ENCODE measurements at places on chromosomes 7 and 10.

DNA sequence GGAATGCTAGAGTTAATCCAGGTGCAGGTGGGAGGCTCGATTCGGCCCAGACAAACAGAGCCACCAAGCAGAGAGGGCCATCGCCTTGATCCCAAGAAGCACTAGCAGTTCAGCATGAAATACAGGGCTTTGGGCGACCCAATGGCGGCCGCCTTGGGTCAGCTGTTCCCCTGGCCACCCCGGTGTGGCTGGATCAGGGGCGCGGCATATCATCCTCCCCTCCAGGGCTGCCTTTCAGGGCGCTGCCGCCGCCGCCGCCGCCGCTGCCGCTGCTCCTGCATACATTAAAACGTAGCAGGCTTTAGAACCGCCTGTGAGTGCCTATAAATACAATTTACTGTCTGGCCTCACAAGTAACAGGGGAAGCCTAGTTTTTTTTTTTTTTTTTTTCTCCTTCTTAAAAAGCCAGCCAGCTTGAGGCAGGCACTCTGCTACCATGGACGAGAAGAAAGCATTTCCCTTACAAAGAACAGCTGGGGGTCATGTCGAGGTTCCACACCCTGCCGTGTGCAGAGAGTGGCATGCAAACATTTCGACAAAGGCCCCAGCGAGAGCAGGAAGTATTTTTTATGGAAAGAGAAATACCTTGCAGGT is 57.7 kb upstream of the EFCAB10 start:
- DNase-seq = no peak

GRCh38 chr10:92544296-92544695 is 29.6 kb downstream of the IDE start:
- DNase-seq = peak; percentile 5

DNA sequence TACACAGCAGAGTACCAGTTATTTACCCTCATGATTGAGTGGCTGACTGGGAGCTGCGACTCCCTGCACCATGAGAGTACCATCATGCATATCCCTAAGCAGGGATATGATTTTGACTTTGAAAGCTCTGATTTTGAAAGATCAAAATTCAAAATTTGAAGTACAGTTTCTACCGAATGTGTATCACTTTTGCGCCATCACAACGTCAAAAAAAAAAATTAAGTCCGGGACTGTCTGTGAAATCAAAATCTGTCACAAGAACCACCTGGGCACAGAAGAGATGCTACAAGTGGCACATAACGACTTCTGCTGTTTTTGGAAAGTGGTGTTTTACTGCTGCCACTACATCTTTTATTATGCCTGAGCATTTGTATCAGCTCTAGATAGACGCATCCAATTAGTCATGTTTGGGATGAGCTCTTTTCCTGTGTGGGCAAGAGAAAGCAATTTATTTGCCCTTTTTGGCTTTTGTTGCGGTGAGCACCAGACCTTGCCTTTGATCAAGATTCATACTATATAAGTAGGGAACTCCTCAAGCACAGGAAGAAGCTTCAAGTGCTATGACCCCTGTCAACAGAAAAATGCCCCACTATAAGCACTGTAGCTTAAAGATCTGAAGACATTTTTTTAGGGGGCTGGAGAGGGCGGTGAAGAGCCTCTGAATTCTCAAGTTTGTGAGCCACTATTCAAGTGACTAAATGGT is 10.7 kb downstream of the MTPN start:
- no peak for DNase-seq

GRCh38 chr10:88254091-88254490 is 329.0 kb downstream of the RNLS start:
- DNase-seq = peak; percentile 57

DNA sequence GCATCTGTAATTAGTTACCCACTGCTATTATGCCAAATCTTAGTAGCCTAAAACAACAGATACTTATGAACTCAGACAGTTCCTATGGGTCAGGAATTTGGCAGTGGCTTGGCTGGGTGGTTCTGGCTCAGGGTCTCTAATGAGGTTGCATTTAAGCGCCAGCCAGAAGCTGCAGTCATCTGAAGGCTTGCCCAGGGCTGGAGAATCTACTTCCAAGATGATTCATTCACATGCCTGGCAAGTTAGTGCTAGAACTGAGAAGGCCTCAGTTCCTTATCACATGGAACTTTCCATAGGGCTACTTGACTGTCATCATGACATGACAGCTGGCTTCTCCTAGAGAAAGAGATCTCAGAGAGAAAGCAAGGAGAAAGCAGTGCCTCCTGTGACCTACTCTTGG is 121.3 kb downstream of the AVL9 start:
- peak; percentile 70 for DNase-seq

DNA sequence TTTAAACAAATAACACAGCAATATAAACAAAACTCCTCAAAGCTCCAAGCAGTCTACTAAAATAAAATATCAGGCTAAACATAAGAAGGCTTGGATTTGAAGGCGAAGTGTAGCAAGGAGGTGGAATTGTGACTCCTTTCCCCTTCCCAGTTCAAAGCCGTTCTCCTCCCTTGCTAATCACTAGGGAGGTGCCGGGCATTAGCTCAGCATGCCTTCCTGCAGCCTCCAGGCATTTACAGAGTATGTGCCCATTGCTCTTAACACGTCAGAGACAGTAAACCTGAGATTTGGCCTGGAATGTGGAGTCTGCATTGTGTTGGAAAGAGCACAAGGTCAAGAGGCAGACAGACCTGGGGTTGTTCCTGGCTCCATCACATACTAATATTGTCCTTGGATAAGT is 15.6 kb downstream of the CNNM1 start:
- no peak for DNase-seq

GRCh38 chr7:30779574-30779973 is 8.4 kb downstream of the MINDY4 start:
- DNase-seq = no peak

- peak; percentile 73 for DNase-seq
Observed at GRCh38 chr10:37488792-37489657, 363.6 kb downstream of the ANKRD30A start.

DNA sequence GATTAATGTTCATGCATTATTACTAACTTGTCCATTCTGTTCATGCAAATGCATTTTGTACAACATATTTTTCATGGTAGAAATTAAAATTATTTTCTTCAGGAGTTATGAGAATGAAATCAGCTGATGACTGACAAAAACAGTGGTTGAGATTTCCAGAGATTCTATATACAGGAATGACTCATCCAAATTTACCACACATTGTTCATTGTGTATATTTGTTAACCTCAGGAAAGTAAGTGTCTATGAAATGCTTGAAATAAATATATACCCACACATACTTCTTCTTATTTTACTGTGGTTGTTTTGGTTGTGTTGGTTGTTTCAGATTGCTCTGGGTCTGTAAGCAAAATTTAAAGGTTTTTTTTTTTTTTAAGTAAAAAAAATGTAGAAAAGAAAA is 108.1 kb upstream of the SP8 start:
- DNase-seq = no peak

Measured in AG09309 (cell line).